Activated naive CD4-positive, alpha-beta T cell treated with anti-CD3 and anti-CD28 coated beads for 36 hours (primary cell): ENCODE measurements at places on chromosomes 7 and 10. TPM values are rescaled to one million over a fixed set of nuclear protein-coding genes. Genes with fewer than 3 reads are reported as not detected.
A peak's percentile ranks its signal among the peaks of the same experiment; 100 is the strongest.

- no peaks in the 10 kb centered on the region for H3K27me3 ChIP-seq
- H3K4me3 ChIP-seq = no peak overlapping the region
- peaks cover 19% of the 10 kb centered on the region for H3K4me1 ChIP-seq
- peak; percentile 26 for DNase-seq
- no peaks in the 10 kb centered on the region for H3K36me3 ChIP-seq
These were observed 12.5 kb upstream of the PALS2 start for GRCh38 chr7:24560772-24561171.

Gene CFAP58
- total RNA-seq = 0.59 TPM

Gene MYL10
- total RNA-seq = not detected

DNA sequence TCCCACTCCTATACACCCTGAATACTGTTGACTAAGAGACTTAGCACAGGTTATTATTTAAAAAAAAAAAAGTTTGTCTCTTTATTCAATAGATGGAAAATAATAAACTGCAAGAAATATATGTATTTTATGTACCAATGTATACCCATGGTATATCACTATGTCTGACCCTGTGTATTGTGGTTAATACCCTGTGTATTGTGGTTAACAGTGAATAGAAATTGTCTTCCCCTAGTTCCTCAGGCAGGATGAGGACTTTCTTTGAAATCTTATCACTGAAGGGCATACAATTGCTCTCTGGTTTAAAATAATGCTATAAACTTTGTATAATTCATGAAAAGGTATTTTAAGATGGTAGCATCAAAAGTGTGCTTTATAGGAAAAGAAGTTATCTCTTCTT, 80.0 kb upstream of the TMEM106B start:
- H3K36me3 ChIP-seq = no peaks in the 10 kb centered on the region
- DNase-seq = no peak
- no peak overlapping the region for H3K27ac ChIP-seq
- no peak overlapping the region for H3K4me3 ChIP-seq
- H3K27me3 ChIP-seq = no peaks in the 10 kb centered on the region

Gene IQUB
- not detected for total RNA-seq

Gene PBLD
- 2.2 TPM for total RNA-seq

DNA sequence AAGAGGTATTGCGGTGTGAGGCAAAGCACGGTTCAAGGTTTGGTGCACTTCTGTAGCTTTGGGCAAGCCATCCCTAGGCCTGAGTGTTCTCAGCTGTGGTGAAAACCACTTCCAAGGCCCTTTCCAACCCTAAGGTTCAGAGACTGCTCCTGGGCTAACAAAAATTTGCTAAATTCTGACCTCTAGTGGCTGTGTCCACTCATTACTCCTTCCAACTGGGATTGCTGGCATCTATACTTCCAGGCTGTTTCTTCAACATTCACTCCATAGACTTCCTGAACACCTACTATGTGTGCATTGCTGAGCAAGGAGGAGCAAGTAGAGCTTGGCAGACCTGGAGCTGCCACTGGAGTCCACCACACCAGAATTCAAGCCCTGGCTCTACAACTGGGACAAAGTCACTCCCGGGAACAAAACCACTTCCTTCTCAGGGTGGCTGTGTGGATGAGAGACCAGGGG, 29.3 kb upstream of the SH3PXD2A start:
- peaks cover 30% of the 10 kb centered on the region for H3K36me3 ChIP-seq
- peaks cover 14% of the 10 kb centered on the region for H3K4me1 ChIP-seq
- no peak overlapping the region for H3K27ac ChIP-seq
- H3K4me3 ChIP-seq = no peak overlapping the region

DNA sequence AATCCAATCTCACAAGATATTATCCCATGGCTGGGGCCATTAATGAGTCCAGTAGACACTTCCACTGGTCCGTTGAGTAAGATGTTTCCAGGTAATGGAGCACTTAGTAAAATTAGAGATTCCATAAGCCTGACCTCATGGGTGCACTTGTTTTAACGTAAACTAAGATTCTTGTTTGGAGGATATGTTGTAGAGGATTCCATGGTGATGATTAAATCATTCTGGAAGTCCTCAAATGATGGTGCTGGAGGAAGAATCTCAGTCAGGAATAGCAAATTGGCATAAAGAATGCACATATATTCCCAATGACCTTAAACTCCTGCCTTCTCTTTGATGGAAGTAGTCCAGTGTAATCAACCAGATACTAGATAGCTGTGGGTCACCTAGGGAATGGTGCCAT, 161.9 kb upstream of the PCLO start:
- no peaks in the 10 kb centered on the region for H3K27me3 ChIP-seq
- H3K4me3 ChIP-seq = no peak overlapping the region
- H3K4me1 ChIP-seq = no peaks in the 10 kb centered on the region
- DNase-seq = no peak

GRCh38 chr10:1762076-1762475, 24.8 kb upstream of the ADARB2 start:
- H3K4me1 ChIP-seq = no peaks in the 10 kb centered on the region
- no peak overlapping the region for H3K27ac ChIP-seq

DNA sequence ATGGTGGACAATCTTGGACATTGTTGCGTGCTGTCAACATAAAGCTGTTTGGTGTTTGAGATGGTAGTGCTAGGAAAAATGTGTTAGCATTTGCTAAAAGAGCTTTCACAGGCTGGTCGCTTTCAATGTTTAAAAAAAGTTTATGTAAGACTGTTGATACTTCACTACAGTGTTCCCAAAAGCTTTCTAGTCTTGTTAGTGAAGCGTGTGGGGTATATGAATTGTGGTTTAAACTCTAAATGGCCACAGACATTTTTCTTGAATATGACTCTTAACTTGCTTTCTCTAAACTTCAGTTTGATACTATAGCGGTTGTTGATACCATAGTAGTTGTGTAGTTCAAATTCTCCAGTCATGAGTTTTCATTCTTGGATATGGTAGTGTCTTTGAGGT, 44.9 kb downstream of the MCU start:
- no peaks in the 10 kb centered on the region for H3K27me3 ChIP-seq
- H3K27ac ChIP-seq = no peak overlapping the region
- no peaks in the 10 kb centered on the region for H3K36me3 ChIP-seq
- DNase-seq = no peak
- no peak overlapping the region for H3K4me3 ChIP-seq

- H3K36me3 ChIP-seq = no peaks in the 10 kb centered on the region
- no peak for DNase-seq
- H3K27me3 ChIP-seq = no peaks in the 10 kb centered on the region
- peaks cover 29% of the 10 kb centered on the region for H3K4me1 ChIP-seq
- no peak overlapping the region for H3K4me3 ChIP-seq
These were observed 4.6 kb upstream of the ZNF22 start for GRCh38 chr10:44995914-44996669.

GRCh38 chr10:5692461-5693358, 8.1 kb downstream of the TASOR2 start:
- H3K27me3 ChIP-seq = no peaks in the 10 kb centered on the region
- H3K4me3 ChIP-seq = peak overlapping the region; percentile 68
- peak; percentile 77 for DNase-seq
- peak overlapping the region; percentile 76 for H3K27ac ChIP-seq
- peaks cover 6% of the 10 kb centered on the region for H3K36me3 ChIP-seq
- H3K4me1 ChIP-seq = peaks cover 74% of the 10 kb centered on the region

DNA sequence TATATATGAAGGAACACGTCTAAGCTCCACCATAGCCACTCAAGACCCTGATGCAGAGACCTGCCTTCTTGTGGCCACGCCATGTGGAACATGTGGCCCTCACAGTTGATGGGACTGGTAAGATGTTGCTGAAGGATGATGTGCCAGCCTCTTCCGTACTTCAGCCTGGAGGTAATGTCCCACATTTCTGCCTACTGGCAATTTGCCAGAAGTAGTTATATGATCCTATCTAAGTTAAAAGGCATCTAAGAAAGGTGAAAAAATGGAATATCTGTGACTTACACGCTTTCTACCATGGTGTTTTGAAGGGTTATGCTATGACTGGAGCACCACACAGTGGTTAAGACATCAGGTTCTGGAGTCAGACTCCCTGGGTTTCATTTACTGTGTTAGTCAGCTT, 948.7 kb upstream of the GHITM start:
- H3K36me3 ChIP-seq = no peaks in the 10 kb centered on the region
- no peak overlapping the region for H3K27ac ChIP-seq
- no peaks in the 10 kb centered on the region for H3K27me3 ChIP-seq
- no peak overlapping the region for H3K4me3 ChIP-seq
- no peak for DNase-seq
